ENCODE measurements at places on chromosomes 7 and 10.

DNA sequence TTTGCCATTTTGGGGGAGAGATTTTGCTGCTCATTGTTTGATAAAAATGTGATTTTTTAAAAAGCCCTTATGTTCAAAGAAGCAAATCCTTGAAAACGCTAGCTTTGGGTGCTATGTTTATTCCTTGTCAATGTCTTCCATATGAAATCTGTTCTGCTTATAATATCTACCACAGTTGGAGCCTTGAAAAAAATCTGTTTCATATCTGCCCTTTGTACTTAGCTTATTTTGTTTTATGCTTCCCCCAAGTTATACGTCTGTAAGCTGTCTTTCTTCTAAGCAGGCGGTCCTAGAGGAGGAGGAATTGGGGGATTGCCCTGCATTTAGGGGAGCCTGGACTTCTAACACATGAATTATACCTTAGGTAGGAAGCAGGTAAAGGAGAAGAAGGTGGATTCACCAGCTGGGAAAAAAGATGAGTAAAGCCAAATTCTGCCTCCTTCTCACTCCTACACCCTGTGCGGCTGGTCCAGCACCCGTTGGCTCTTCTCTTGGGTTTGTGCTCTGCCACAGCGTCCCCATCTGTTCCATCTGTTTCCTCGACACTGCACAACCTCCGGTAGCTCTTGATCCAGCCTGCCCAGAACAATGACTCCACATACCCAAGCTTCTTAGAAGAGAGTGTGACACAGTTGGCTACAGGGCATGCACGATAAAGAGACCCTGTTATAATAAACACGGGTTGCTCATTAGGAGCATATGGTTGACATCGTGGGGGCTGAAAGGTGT, 31.9 kb upstream of the NEUROD6 start:
- no peak for DNase-seq

DNA sequence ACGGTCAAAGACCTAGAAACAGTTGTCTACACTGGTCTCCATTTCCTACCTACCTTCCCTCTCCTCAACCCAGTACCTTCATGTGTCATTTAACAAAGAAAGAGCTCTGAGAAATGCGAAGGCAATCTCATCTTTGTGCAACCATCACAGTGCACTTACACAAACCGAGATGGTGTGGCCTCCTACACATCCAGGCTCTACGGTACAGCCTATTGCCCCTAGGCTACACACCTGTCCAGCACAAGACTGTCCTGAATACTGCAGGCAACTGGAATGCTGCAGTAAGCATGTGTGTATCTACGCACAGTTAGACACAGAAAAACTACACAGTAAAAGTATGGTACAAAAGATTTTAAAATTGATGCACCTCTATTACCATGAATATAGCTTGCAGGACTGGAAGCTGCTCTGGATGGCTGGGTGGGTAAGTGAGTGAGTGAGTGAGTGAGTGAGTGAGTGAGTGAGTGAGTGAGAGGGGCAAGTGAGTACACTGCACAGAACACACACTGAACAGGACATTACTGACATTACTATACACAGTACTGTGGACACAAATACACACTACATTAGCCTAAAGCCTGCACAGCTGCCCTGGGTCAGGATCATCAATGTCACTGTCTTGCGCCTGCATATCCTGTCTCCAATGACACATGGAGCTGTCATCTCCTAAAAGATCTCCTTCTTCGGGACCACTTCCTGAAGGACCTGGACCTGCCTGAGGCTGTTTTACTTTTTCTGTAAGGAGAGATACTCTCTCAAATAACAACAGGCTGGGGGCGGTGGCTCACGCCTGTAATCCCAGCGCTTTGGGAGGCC, 18.5 kb downstream of the ITGB1 start:
- no peak for DNase-seq

- DNase-seq = no peak
Observed at GRCh38 chr10:9268176-9268575, 1213.7 kb downstream of the GATA3 start.

DNA sequence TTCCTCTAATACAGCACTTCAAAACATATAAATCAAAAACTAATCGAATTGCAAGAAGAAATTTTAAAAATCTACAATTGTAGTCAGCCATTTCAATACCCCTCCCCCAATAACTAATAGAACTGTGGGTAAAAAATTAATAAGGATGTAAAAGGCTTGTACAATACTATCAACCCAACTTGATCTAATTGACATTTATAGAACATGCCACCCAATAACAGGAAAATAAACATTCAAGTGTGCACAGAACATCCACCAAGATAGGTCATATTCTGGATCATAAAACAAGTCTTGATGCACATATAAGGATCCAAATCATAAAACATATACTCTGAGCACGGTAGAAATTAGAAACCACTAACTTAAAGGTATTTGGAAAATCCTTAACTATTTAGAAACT, 4.0 kb upstream of the GPAM start:
- no peak for DNase-seq

DNA sequence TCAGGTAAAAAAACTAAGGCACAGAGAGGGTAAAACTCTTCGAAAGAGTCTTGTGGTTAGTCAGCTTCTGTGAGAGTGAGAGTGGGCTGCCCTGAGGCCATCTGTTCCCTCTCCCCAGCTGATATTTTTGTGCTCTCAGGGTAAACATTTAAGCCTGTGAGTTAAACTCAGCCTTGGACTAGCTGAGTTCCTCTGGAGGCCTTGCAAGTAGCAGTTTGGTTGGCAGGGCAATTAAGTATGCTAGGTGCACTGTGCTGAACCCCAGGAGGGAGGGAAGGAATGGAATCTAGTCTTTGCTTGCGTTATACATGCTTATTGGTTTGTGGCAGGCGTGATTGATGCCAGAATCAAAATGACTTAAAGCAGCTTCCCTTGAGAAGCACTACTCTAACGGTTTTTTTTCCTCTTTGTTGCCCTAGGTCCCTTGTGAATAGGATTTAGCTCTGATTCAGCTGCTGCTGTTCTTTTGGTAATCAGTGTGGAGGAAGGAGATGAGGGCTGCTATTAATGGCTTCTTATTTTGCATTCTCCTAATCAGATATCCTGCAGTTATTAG, 140.2 kb downstream of the AUTS2 start:
- DNase-seq = no peak

- DNase-seq = no peak
Observed at GRCh38 chr10:16690417-16690816, 126.8 kb downstream of the RSU1 start.

DNA sequence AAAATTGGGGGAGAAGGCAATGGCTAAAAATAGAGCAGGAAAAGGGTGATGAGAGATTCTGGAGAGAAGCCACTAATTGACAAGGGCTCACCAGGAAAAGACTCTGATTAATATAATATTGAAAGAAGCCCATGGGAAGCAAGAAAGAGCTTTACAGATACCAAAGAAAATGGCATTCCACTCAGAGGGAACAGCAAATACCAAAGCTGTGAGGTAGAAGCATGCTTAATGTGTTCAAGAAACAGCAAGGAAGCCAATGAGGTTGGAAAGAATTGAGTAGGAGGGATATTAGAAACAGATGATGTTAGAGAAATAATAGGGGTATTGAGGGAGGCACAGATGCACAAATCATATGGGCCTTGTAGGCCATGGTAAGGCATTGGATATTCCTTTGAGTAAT, 130.1 kb downstream of the MYO3A start:
- no peak for DNase-seq

DNA sequence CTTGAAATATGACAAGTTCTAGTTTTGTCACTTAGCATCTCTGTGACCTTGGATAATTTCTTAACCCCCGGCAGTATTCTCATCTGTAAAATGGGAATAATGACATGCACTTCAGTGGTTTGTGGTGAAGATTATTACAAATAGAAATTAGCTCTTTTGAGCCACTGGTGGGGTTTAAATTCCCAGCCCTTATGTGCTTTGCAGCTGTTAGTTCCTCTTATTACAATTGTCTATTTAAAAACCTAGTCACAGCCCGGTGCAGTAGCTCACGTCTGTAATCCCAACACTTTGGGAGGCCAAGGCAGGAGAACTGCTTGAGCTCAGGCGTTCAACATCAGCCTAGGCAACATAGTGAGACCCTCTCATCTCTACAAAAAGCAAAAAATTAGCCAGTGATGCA, 30.1 kb downstream of the CAV1 start:
- no peak for DNase-seq

DNA sequence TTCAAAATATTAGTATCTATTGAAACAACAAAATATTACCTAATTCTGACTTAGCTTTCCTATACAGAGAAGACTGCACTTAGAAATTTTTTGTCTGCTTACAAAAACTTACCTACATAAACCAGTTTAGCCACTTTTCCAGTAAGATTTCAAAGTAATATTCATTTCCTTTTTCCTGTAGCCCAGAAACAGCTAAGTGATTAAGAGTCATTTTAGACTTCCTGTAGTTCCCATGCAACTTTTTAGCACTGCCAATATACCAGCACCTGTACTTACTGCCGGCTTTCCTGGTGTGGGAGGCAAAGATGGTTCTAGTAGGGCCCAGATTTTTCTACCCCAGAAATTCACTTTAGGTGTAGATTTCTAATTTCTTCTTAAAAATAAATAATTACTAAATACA, 21.8 kb downstream of the NT5C2 start:
- no peak for DNase-seq

- no peak for DNase-seq
Observed at GRCh38 chr7:27121684-27122076, 8.9 kb downstream of the HOXA4 start.

DNA sequence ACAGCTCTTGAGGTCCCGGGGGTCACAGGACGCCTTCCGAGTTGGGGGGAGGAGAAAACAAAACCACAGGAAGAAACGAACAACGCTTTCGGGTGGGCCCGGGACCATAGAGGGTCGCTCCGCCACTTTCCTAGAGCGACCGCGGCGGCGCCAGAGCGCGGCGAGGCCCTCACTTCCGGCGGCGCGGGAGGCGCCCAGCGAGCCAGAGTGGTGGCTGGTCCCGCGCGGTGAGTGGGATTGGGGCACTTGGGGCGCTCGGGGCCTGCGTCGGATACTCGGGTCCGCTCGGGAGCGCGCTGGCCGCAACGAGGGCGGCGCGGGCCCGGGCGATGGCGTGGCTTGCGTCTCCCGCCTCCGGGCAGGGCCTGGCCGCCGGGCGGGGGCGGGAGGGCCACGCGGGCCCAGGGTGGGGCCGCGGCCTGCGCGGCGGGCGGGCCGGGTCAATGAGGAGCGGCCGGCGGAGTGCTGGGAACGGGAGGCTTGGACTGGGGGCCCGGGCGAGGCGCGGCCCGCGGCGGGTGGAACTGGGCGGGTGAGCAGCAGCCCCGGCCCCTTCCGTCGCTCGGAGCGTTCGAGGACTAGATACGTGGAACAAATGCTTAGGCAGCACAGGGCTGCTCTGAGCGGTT, at the start of gene ZNF22:
ZNF22 (plus strand) TSS at position 172 of the 629 bp plus-strand sequence. CDS start 2,446 bp downstream, outside the sequence.
- peak; percentile 33 for DNase-seq

- no peak for DNase-seq
Observed at GRCh38 chr7:109178342-109178741, 608.7 kb downstream of the DNAJB9 start.

GRCh38 chr7:30838008-30838407, 66.8 kb downstream of the MINDY4 start:
- no peak for DNase-seq

DNA sequence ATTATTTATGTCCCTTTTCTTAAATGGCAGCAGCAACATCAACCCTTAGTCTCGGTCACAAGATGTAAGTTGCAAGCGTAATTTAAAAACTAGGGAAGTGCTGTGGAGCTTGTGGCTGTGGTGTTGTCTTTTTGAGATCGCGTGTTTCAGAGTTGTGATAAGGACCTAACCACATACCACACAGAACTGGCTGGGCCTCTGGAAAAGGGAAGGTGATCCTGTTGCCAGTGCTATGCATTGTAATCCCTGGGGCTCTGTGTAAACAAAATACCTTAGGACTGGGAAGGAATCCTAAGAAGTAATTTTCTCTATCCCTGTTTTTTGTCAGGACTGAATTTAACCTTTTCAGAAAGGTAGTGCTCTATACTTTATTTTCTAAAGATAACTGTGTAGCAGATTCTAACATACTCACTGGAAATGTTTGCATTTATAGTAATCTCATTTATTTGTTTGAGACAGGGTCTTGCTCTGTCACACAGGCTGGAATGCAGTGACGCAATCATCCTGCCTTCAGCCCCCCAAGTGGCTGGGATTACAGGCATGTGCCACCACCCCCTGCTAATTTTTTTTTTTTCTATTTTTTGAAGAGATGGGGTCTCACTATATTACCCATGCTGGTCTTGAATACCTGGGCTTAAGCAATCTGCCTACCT, 60.4 kb downstream of the INPP5F start:
- no peak for DNase-seq

GRCh38 chr10:21173802-21174714, 276.9 kb upstream of the NEBL start:
- no peak for DNase-seq

DNA sequence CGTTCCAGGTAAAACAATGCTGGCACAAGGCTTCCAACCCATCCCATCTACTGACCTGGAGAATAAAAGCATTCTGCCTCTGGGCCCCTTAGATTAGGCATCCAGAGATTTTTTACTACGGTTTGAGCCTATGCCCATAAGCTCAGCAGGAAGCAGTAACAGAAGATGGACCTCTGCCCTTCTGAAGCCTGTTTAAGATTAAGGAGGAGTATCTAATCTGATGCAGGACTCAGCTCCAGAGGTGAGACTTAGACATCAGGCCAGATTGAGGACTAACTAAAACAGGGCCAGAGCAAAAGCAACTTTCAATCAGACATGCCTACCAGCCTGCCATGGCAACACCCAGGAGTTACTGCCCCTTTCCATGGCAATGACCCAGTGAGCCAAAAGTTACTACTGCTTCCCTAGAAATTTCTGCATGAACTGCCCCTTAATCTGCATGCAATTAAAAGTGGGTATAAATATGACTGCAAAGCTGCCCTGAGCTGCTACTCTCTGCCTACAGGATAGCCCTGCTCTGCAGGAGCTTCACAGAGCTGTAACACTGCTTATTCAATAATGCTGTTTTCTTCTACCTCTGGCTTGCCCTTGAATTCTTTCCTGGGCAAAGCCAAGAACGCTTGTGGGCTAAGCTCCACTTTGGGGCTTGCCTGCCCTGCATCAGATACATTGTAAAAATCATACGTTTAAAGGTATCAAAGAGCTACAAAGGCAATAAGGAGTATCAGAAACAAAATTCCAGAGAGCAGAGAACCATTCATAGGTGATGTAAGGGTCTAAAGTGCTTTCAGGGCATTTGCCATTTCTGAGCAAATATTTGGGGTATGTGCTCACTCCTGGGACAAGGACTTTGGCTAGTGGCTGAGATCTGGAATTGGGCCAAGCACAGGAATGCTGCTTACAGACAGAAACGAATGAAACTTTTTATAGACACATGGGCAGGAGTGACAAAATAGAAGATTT, 25.0 kb upstream of the CNNM1 start:
- no peak for DNase-seq
